ENCODE measurements at places on chromosomes 4 and X. TPM values are rescaled to one million over a fixed set of nuclear protein-coding genes. Genes with fewer than 3 reads are reported as not detected.

DNA sequence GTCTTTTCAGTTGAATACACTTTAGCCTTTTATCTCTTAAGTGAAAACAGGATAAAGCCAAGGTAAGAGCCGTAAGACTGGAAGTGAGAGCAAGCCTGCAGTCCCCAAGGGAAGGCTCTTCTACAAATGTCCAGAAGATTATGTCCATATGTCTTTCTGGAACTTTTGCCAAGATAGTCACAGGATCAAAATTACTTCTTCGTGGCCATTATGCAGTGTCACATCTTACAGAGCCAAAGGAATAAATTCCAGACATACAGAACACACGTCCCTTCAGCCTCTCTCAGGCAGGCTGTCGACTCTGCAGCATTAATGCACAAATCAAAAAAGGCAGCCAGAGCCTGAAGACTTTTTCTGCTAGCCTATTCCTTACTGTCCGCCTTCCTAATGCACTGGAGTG is 10.9 kb upstream of the GATB start:
- no peaks in the 10 kb centered on the region for H3K27me3 ChIP-seq
- no peak for DNase-seq
- H3K4me3 ChIP-seq: no peak overlapping the region
- no peaks in the 10 kb centered on the region for H3K36me3 ChIP-seq
- H3K4me1 ChIP-seq: no peaks in the 10 kb centered on the region

GRCh38 chrX:25998687-25999086 is 139.5 kb upstream of the MAGEB18 start:
- no peak overlapping the region for H3K4me3 ChIP-seq
- no peaks in the 10 kb centered on the region for H3K27me3 ChIP-seq
- no peak for DNase-seq
- no peaks in the 10 kb centered on the region for H3K36me3 ChIP-seq
- no peak overlapping the region for H3K27ac ChIP-seq
- no peaks in the 10 kb centered on the region for H3K4me1 ChIP-seq

GRCh38 chr4:187908079-187908561 is 87.5 kb upstream of the ZFP42 start:
- H3K27ac ChIP-seq: no peak overlapping the region
- no peaks in the 10 kb centered on the region for H3K27me3 ChIP-seq
- H3K4me3 ChIP-seq: no peak overlapping the region
- no peaks in the 10 kb centered on the region for H3K36me3 ChIP-seq
- no peak for DNase-seq

DNA sequence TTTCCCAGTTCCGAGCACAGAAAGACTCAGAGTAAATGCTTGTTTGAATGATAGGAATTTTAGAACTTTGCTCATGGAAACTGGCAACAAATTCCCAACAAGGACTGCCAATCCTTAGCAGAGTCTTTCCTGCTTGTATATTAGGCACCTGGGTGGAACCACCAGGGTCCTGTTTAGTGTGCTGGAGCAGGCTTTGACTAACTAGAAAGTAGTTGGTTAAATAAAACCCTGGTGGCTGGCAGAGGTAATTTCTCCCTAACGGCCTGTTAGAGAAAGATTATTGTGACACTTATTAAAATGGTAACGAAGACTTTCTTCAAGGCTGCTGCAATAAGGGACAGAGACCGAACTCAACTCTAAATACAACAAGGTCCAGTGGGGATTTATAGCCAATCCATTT is 103.6 kb upstream of the TEX13D start:
- no peaks in the 10 kb centered on the region for H3K36me3 ChIP-seq
- H3K27me3 ChIP-seq: no peaks in the 10 kb centered on the region
- no peak overlapping the region for H3K27ac ChIP-seq

GRCh38 chr4:1211371-1211770 is 37.6 kb downstream of the CTBP1 start:
- DNase-seq: no peak
- H3K4me1 ChIP-seq: no peaks in the 10 kb centered on the region
- peaks cover 9% of the 10 kb centered on the region for H3K36me3 ChIP-seq
- H3K27me3 ChIP-seq: no peaks in the 10 kb centered on the region
- H3K4me3 ChIP-seq: no peak overlapping the region

GRCh38 chrX:131394384-131394783 is 105.3 kb upstream of the IGSF1 start:
- H3K27ac ChIP-seq: no peak overlapping the region
- DNase-seq: no peak
- no peak overlapping the region for H3K4me3 ChIP-seq
- no peaks in the 10 kb centered on the region for H3K27me3 ChIP-seq
- no peaks in the 10 kb centered on the region for H3K4me1 ChIP-seq

DNA sequence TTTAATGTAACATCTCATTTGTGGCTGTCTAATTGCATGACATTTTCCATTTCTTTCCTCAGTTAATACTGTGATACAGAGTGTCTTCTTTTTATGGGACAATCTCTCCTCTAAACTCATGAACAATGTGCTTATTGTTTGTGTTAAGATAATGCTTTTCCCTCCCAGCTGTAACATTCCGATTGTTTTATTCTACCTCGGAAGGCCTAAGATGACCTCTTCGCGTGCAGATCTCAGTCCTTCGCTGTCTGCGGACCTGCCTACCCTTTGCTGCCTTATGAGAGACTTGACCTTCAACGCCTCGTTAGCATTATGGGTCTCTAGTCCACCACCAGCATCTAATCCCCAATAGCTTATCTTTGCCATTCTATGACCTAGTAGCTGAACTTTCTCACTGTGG is 29.8 kb upstream of the ZFP42 start:
- H3K27ac ChIP-seq: no peak overlapping the region
- DNase-seq: no peak
- no peaks in the 10 kb centered on the region for H3K4me1 ChIP-seq
- H3K27me3 ChIP-seq: peaks cover 5% of the 10 kb centered on the region

- H3K36me3 ChIP-seq: no peaks in the 10 kb centered on the region
- no peaks in the 10 kb centered on the region for H3K27me3 ChIP-seq
- H3K4me1 ChIP-seq: no peaks in the 10 kb centered on the region
- DNase-seq: no peak
- H3K4me3 ChIP-seq: no peak overlapping the region
- H3K27ac ChIP-seq: no peak overlapping the region
Measured at GRCh38 chr4:135408109-135408508, 1206.5 kb upstream of the PABPC4L start.

GRCh38 chrX:68699960-68700746 is 52.7 kb downstream of the STARD8 start:
- no peaks in the 10 kb centered on the region for H3K4me1 ChIP-seq
- H3K4me3 ChIP-seq: no peak overlapping the region
- DNase-seq: no peak
- no peaks in the 10 kb centered on the region for H3K27me3 ChIP-seq
- no peak overlapping the region for H3K27ac ChIP-seq

DNA sequence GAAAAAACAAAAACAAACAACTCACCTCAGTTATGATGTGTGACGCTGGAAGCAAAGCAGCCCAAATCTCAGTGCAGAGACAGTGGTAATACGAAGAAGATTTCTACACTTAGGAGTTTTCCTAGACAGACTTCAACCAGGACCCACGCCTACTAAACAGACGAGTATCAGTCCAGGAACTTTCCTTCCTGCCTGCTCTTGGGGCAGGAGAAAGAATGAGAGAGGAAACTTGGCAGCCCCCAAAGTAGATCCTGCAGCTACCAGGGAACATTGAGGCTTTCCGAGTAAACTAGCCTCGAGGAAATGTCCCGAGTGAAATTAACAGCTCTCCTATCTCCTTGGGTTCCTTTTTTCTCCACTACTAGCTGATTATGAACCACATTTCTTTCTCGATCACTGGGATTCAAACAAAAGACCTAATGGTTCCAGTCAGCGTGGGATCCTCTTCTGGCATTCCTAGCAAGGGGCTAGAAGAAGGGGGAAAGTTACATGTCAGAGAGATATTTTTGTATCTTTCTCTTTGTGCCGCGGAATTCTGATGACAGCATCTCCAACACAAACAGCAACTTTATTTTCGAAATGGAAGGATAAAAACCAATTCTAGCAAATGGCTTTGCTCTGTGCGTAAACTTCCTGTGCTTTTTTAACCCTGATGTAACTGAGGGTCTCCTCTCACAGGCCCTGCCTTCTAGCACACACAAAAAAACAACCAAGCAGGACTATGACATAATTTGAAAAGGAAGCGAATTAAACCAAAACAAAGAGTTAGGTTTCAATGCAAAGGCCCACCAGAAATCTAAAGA is 53.2 kb downstream of the PPM1K start:
- no peak overlapping the region for H3K27ac ChIP-seq
- no peaks in the 10 kb centered on the region for H3K4me1 ChIP-seq
- H3K27me3 ChIP-seq: no peaks in the 10 kb centered on the region
- H3K4me3 ChIP-seq: no peak overlapping the region
- no peak for DNase-seq

- no peak overlapping the region for H3K4me3 ChIP-seq
- peaks cover 5% of the 10 kb centered on the region for H3K4me1 ChIP-seq
Measured at GRCh38 chr4:40600850-40601249, 28.8 kb downstream of the RBM47 start.

DNA sequence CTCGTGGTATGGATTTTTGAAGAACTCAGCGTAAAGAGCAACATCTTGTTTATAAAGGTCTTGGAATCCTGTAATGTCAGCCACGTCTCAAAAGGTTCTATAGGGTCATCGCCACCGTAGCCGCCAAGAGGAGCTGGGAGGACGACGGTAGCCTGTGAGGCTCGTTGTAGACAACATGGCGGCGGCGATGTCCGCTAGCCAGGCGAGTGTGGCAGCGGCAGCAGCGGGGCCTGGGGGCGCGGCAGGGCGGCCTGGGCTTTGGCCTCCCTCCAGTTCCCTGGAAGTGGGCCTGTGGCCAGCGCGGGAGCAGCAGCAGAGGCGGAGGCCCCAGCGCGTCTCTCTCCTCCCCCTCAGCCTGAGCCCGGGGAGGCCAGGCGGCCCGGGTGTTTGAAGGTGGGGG is 143.5 kb upstream of the PBDC1 start:
- DNase-seq: no peak
- H3K4me3 ChIP-seq: no peak overlapping the region
- H3K36me3 ChIP-seq: no peaks in the 10 kb centered on the region
- H3K27me3 ChIP-seq: no peaks in the 10 kb centered on the region
- H3K4me1 ChIP-seq: no peaks in the 10 kb centered on the region

GRCh38 chrX:10875995-10876394 is 235.1 kb upstream of the HCCS start:
- H3K27ac ChIP-seq: no peak overlapping the region
- H3K27me3 ChIP-seq: no peaks in the 10 kb centered on the region
- no peaks in the 10 kb centered on the region for H3K36me3 ChIP-seq
- no peak for DNase-seq

- no peaks in the 10 kb centered on the region for H3K4me1 ChIP-seq
- H3K27ac ChIP-seq: no peak overlapping the region
- no peaks in the 10 kb centered on the region for H3K36me3 ChIP-seq
- peaks cover 100% of the 10 kb centered on the region for H3K27me3 ChIP-seq
- peak overlapping the region; percentile 67 for H3K4me3 ChIP-seq
Measured at GRCh38 chr4:173505924-173506518, 24.0 kb downstream of the HAND2 start.

GRCh38 chrX:123223409-123223808 is 39.3 kb downstream of the GRIA3 start:
- H3K27me3 ChIP-seq: no peaks in the 10 kb centered on the region
- no peak overlapping the region for H3K27ac ChIP-seq
- no peak for DNase-seq
- no peaks in the 10 kb centered on the region for H3K4me1 ChIP-seq
- no peaks in the 10 kb centered on the region for H3K36me3 ChIP-seq

- H3K27ac ChIP-seq: no peak overlapping the region
- H3K4me1 ChIP-seq: no peaks in the 10 kb centered on the region
- H3K4me3 ChIP-seq: no peak overlapping the region
- H3K27me3 ChIP-seq: no peaks in the 10 kb centered on the region
- peak; percentile 81 for DNase-seq
- no peaks in the 10 kb centered on the region for H3K36me3 ChIP-seq
Measured at GRCh38 chrX:40468033-40468846, 112.5 kb upstream of the ATP6AP2 start.

DNA sequence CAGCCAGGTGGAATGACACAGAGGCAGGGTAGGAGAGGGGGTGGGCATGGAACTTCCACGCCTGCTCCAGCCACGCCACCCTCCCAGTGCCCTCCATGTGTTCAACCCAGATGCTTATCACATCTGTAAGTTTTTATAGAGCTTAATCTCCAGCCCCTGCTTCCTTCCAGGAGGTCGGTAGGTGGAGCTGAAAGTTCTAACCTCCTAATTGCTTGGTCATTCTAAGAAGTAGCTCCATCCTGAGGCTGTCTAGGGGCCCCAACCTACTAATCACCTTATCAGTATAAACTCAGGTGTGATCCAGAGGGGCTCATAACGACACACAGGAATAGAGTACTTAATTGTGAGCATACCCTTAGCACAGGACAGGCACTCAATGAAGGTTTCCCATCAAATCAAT is 18.3 kb downstream of the QDPR start:
- H3K27me3 ChIP-seq: no peaks in the 10 kb centered on the region
- no peak for DNase-seq
- peaks cover 56% of the 10 kb centered on the region for H3K36me3 ChIP-seq
- H3K27ac ChIP-seq: no peak overlapping the region

- no peaks in the 10 kb centered on the region for H3K36me3 ChIP-seq
- H3K27ac ChIP-seq: no peak overlapping the region
- H3K4me1 ChIP-seq: no peaks in the 10 kb centered on the region
- no peaks in the 10 kb centered on the region for H3K27me3 ChIP-seq
- DNase-seq: no peak
- H3K4me3 ChIP-seq: no peak overlapping the region
Measured at GRCh38 chr4:122873146-122873545, 46.5 kb downstream of the FGF2 start.

DNA sequence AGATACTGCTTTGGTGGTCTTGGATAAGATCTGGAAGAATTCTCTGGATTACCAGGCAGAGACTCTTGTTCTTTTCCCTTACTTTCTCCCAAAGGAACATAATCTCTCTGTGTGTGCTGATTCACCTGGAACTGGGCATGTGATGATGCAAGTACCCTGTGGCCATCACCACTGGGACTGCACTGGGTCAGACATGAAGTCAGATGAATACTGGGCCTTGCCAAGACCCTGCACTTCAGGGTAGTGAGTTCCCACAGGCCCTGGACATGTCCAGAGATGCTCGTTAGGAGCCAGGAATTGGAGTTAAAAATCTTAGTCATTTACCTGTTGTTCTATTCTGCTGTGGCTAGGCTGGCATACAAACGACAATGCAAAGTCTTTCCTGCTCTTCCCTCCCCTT is 290.1 kb upstream of the BMP3 start:
- no peak overlapping the region for H3K4me3 ChIP-seq
- H3K27me3 ChIP-seq: no peaks in the 10 kb centered on the region
- no peak overlapping the region for H3K27ac ChIP-seq
- DNase-seq: no peak
- H3K4me1 ChIP-seq: no peaks in the 10 kb centered on the region

Gene HOPX
- total RNA-seq: not detected

Gene SCD5
- total RNA-seq: 9.2 TPM

Gene ELF4
- 4.2 TPM for total RNA-seq

Gene XPNPEP2
- 0.17 TPM for total RNA-seq

Gene EFHC2
- total RNA-seq: 1.3 TPM

Gene SAGE1
- not detected for total RNA-seq

Gene CXCL9
- total RNA-seq: not detected

Gene HTRA3
- total RNA-seq: 4.4 TPM

Gene ARMCX1
- 26.9 TPM for total RNA-seq

Gene DRD5
- total RNA-seq: 0.20 TPM

Gene FRMD7
- not detected for total RNA-seq

Gene CLNK
- not detected for total RNA-seq

Gene SLC4A4
- total RNA-seq: 5.9 TPM

Gene MAMLD1
- 0.68 TPM for total RNA-seq

Gene ENAM
- total RNA-seq: not detected
